ENCODE measurements at places on chromosomes 12 and 14. TPM values are rescaled to one million over a fixed set of nuclear protein-coding genes. Genes with fewer than 3 reads are reported as not detected.

GRCh38 chr12:104748356-104748755 is 209.7 kb downstream of the SLC41A2 start:
- H3K36me3 ChIP-seq, result no peaks in the 10 kb centered on the region
- peaks cover 22% of the 10 kb centered on the region for H3K4me1 ChIP-seq
- no peak overlapping the region for H3K4me3 ChIP-seq

SYCP3 gene
- not detected for total RNA-seq

NANOG gene
- total RNA-seq, result not detected

ESR2 gene
- 0.20 TPM for total RNA-seq

GRCh38 chr12:108318472-108319275 is 20.4 kb downstream of the CMKLR1 start:
- H3K4me3 ChIP-seq, result no peak overlapping the region
- H3K27me3 ChIP-seq, result peaks cover 15% of the 10 kb centered on the region
- no peaks in the 10 kb centered on the region for H3K36me3 ChIP-seq
- DNase-seq, result no peak

GRIP1 gene
- 16.0 TPM for total RNA-seq

LRIG3 gene
- 8.8 TPM for total RNA-seq

GRCh38 chr14:62084020-62084419 is 321.8 kb downstream of the SNAPC1 start:
- DNase-seq, result no peak
- H3K27ac ChIP-seq, result no peak overlapping the region
- no peaks in the 10 kb centered on the region for H3K27me3 ChIP-seq
- no peak overlapping the region for H3K4me3 ChIP-seq

DNA sequence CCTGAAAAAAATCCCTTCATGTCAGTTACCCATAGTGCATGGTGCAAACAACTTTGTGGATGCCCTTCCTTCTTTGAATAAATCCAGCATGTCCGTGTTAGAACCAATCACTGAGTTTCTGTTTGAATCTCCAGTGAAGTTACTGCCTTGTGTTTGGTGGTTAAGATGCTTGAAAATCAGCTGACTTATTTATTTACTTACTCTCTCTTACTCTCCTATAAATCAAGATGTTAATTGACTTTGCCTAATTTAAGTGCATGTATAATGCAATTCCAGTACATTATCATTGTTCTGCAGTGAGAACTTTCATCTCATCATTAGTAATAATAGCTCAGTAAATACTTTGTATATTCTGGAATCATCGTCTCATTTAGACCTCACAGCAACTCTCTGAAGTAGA is 114.2 kb downstream of the ESRRB start:
- DNase-seq, result no peak
- no peaks in the 10 kb centered on the region for H3K36me3 ChIP-seq
- H3K27me3 ChIP-seq, result peaks cover 98% of the 10 kb centered on the region
- no peak overlapping the region for H3K27ac ChIP-seq
- no peak overlapping the region for H3K4me3 ChIP-seq

- H3K4me1 ChIP-seq, result no peaks in the 10 kb centered on the region
- no peaks in the 10 kb centered on the region for H3K27me3 ChIP-seq
- peak; percentile 41 for DNase-seq
- H3K4me3 ChIP-seq, result peak overlapping the region; percentile 60
- no peak overlapping the region for H3K27ac ChIP-seq
These were observed 93.9 kb upstream of the EVL start for GRCh38 chr14:99971087-99971940.

FGF23 gene
- total RNA-seq, result not detected

Measured in PC-9 (cell line).